Inflammatory macrophage treated with lipopolysaccharide for 1 hour (primary cell): ENCODE measurements at places on chromosomes 16 and 17.

GRCh38 chr17:65022751-65023700 is 33.5 kb downstream of the GNA13 start:
- no peak for DNase-seq

DNA sequence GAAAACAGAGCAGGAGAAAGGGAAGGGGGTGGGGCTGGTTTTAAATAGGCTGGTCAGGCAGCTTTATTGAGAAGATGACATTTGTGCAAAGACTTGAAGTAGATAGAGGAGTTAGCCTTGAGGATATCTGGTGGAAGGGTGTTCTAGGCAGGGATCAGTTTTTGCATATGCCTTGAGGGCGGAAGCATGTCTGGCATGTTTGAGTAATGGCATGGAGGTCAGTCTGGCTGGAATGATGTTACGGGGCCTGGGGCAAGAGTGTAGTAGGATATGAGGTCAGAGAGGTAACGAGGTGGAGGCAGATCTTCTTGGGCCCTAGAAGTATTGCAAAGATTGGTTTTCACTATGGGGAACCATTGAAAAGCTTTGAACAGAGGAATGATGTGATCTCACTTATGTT is 4.8 kb downstream of the RABEP1 start:
- no peak for DNase-seq

DNA sequence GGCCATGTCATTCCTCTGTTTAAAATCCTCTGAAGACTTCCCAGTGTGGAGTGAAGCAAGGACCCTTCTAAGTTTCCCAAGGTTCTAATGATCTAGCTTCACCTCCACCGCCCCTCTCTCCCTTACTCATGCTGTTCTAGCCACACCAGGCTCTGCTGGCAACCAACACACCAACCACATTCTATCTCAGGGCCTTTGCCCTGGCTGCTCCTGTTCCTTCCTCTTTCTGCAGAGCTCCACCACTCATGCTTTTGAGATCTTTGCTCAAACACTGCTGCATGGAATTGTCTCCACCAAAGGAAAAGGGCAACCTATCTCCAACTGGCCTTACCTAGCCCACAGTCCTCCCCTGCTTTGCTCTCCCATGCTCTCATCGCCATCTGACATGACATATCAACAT is 128.7 kb downstream of the XYLT1 start:
- no peak for DNase-seq

DNA sequence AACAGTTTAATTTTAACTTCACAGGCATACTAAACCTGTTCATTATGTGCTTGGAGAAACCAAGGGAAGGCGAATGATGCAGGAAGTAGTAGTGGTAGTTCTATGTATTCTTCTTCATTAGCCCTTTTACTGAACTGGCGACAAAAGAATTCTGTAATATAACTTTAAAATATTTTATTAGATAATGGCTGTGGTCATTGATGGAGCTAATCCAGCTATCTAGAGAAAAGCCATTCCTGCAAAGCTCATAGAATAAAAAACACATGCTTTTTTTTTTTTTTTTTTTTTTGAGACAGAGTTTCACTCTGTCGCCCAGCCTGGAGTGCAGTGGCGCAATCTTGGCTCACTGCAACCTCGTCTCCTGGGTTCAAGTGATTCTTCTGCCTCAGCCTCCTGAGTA is 23.5 kb downstream of the TANC2 start:
- DNase-seq = no peak

DNA sequence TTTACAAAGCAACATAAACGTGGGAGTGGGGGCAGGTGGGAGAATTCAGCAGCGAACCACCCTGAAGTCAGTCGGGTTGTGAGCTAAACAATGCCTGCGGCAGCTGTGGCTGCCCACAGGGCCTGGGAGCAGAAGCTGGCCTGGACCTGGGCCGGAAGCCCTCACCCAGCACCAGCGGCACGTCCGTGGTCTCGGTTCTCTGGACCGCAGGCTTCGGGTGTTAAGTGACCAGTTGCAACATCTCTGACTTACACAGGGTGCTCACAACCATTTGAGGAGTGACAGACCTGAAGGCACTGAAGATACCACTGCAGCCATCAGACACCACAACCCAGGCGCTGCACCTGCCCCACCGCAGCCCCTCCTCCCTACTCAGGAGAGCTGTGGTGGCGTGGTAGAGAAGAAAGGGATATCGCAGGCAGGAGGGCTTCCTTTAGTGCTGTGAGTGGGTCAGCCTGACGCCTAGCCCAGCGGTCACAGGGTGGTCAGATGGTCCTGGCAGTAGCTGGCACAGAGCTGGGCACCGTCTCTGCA is 33.8 kb downstream of the CBFA2T3 start:
- DNase-seq = no peak

- DNase-seq = no peak
Measured at GRCh38 chr17:422196-422930, 69.8 kb upstream of the RPH3AL start.

DNA sequence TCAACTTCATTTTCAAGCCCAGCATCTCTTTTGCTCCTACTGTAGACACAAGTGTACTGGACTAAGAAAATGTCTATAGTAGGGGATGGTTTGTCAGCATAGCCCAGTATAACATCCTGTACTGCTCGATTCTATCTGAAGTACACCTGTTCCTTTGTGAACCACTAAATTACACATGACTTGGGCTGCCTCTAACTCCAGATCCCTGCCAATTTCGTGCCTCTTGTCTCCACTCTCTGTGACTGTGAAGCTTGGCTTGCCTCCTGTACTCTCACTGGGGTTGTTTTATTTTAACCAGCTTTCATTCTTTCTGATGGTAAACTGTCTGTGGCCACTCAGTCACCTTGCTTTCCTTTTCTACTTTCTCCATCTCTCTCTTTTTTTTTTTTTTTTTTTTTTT is 24.5 kb downstream of the GFOD2 start:
- DNase-seq = no peak

DNA sequence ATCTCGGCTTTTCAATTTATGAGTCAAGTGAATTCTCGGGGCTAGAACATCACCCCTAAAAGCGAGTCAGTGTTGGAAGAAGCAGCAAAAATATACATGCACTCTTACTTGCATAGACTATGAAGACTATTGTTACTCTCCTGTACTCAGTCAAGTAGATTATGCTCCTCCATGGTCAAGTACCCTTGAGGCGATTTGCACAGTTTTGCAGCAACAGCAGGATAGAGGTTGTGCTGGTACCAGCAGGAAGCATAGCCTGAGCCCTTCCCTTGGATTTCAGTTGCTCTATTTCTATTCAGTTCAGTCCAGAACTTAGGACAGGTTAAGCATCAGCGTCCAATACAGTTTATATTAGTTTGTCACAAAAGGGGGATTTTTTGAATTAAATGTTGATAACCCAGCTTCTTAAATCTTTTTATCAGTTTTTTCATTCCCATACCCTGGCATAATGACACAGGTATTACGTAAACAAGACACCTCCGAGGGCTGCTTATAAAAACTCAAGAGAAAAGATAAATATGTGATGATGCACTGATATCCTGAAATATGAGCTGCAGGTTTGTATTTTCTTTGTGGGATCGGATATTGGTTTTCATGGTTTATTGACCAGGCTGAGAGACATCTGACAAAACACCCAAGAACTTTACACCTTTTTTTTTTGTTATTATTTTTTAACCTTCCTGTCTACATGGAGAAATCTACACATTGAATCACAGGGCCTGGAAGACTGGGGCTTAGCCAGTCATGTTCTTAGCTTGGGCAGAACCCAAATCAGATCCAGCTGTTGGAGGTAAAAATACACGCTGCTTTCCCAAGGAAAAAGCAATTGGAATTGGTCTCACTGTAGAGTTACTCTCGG is 144.1 kb downstream of the PITPNC1 start:
- DNase-seq = no peak

DNA sequence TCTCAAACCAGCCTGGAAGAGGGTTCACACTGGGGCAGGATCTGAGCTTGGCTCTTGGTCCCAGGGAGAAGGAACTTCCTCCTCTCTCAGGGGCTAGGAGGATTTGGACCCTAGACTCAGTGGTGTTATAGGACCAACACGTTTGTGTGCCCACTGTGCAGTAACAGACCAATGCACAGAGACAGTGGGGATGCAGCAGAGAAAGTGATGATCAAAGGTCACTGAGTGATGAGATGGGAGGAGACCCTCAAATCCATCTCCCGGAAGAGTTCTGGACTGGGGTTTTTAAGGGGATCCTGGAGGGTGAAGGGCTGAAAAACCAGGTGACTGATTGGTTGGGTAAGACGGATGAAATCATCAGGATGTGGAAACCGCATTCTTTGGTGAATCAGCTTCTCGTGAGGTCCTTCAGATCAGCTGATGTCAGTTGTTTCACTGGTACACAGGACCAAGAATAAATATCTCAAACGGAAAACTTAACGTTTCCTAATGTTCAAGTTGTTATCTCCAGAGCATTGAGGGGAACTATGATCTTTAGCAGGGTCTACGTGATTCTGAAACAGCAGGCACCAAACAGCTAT is 3.3 kb upstream of the VAC14 start:
- peak; percentile 95 for DNase-seq

DNA sequence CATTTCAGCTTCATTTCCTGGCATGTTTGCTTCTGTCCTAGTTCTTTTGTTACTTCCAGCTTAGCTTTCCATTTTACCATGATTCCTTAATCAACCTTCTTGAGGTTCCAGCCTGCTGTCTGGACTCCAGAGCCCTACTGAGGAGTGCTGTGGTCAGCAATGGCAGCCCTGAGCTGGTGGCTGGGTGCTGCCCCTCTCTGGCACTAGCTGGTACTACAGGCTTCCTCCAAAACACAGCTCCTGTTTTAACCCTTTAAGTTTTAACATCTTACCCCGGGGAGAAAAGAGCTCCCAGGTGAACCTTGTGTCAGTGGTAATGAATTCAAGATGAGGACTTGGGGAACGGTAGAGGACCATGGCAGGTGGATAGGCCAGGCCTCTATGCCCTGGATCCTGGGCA is 395.5 kb downstream of the TMEM114 start:
- DNase-seq = no peak

GRCh38 chr17:81510785-81511553 is 1.6 kb downstream of the ACTG1 start:
- DNase-seq = no peak

- no peak for DNase-seq
Measured at GRCh38 chr17:2978991-2979390, 84.4 kb downstream of the OR1D5 start.

DNA sequence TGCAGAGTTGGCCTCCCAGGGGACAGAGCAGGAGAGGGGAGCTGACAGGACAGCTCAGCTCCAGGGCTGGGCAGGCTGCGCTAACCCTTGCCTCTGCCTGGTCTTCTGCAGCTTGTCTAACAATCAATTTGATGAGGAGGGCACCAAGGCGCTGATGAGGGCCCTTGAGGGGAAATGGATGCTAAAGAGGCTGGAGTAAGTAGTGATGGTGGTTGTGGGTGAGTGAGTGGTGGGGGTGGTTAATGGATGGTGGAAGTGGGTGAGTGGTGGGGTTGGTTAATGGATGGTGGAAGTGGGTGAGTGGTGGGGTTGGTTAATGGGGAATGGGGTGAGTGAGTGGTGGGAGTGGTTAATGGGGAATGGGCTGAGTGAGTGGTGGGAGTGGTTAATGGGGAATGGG is 22.0 kb upstream of the CPNE2 start:
- no peak for DNase-seq

DNA sequence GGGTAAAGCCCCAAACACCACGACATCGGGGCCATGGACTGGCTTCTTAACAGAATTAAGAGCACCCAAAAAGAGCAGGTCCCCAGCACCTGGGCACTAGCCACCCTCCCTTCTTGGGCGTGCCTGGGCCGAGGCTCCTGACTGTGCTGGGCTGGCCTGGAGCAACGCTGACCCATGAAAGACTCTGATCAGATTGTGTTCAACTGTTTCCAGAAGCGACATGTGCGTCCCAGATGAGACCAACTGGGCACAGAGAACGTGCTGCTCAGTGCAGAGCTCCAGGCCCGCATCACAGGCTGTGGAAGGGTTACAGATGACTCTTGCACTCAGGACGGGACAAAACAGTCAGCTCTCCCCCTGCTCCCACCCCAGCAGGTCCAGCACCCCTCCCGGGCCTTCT is 100.7 kb downstream of the KCNJ12 start:
- no peak for DNase-seq

GRCh38 chr17:38877130-38877851 is 7.4 kb downstream of the LASP1 start:
- no peak for DNase-seq
